HTR-8/SVneo (cell line): ENCODE measurements at places on chromosomes 3 and 15.

GRCh38 chr15:31799715-31800321 is 230.5 kb upstream of the CHRNA7 start:
- DNase-seq: no peak

- no peak for DNase-seq
Measured at GRCh38 chr3:198048445-198048844, 88.4 kb downstream of the LMLN start.

GRCh38 chr15:77038312-77039216 is 32.3 kb downstream of the TSPAN3 start:
- DNase-seq: no peak

DNA sequence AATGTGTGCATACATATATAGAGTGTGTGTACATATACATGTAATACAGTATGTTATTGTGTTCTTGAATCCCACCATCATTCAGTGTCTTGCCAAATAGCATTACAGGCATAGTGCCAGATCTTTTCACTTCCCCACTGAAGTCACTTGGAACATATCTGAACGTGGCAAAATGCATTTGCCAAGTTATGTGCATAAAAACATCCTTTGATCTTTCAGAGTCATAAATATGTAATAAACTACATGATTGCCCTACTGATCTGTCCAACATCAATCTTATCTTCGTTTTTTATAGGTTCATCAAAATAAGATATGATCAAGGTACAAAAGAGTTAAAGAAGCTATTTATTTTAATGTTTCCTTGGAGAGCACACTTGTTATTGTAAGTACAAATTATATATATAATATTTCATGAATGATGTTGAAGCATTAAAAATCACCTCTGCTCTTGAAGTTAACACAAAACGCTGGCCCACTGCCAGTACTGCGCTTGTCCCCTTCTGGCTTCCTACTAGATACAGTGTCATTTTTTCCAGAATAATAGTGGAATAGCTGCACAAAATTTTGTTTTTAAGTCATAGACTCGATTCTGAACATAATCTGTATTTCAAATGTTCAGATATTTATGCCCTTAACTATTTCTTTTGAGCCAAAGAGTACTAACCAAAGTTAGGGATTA is 549.5 kb upstream of the ARRDC4 start:
- no peak for DNase-seq

DNA sequence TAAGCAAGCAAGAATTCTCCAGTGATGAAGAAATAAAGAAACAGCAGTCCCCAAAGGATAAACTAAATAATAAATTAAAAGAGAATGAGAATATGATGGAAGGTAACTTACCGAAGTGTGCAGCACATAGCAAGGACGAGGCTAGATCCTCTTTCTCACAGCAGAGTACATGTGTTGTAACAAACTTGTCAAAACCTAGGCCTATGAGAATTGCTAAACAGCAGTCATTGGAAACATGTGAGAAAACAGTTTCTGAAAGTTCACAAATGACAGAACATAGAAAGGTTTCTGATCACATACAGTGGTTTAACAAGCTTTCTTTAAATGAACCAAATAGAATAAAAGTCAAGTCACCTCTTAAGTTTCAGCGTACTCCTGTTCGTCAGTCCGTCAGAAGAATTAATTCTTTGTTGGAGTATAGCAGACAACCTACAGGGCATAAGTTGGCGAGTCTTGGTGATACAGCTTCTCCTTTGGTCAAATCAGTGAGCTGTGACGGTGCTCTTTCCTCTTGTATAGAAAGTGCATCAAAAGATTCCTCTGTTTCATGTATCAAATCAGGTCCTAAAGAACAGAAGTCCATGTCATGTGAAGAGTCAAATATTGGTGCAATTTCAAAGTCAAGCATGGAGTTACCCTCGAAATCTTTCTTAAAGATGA is 4.5 kb upstream of the SCG5 start:
- no peak for DNase-seq

DNA sequence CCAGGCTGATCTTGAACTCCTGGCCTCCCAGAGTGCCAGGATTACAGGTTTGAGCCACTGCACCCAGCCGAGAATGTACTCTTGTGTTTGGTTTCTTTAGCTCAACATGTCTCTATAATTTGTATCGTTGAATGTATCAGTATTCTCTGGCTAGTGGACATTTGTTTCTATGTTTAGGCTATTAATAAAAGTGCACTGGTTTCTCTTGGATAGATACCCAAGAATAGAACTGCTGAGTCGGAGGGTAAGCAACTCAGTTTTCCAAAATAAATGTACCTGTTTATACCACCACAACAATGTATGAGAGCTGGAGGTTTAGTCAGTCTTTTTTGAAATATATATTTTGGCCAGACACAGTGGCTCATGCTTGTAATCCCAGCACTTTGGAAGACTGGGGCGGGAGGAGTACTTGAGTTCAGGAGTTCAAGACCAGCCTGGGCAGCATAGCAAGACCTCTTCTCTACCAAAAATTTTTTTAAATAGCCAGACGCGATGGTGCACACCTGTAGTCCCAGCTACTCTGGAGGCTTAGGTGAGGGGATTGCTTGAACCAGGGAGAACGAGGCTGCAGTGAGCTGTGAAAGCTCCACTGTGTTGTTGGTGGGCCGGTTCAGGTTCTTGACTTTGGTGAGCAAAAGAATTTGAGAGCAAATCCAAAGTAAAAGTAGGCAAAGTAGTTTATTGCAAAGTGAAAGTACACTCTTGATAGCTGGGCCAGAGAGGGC is 7.7 kb upstream of the IVD start:
- DNase-seq: no peak

DNA sequence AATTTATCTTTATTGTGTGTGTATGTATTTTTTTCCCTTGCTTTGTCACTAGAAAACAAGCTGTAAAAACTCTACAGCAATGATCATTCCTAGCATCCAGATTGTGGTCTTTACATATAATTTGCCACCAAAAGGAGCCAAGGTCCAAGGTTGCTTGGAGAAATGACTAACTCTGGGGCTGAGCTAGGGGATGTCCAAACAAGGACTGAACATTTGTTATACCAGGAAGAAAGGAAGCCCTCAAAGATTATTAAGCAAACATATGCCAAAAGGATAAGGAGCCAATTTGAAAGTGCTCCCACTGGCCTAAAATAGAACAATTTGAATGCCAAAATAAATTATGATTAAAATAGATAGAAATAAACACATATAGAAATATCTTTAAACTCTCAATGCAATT is 293.3 kb downstream of the ZIC1 start:
- no peak for DNase-seq

- DNase-seq: no peak
Measured at GRCh38 chr3:179852142-179852905, 184.4 kb downstream of the PEX5L start.

DNA sequence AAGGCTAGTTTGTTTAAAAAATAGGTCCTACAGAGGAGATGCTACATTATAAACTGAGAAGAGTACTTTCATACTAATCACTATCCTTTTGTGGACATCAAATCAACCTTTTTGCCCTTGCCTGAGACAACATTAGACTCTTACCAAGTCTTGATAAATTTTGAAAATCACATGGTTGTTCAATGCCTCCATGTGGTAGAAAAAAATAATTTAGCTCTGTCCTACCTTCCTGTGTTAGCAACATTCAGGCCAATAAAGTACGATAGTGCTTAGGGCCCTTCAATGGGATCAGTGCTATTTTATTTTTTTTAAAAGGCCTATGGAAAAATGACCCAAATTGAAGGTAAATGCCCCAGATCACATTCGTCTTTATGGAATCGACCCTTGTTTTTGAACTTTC is 5.0 kb upstream of the UBE2E1 start:
- no peak for DNase-seq

DNA sequence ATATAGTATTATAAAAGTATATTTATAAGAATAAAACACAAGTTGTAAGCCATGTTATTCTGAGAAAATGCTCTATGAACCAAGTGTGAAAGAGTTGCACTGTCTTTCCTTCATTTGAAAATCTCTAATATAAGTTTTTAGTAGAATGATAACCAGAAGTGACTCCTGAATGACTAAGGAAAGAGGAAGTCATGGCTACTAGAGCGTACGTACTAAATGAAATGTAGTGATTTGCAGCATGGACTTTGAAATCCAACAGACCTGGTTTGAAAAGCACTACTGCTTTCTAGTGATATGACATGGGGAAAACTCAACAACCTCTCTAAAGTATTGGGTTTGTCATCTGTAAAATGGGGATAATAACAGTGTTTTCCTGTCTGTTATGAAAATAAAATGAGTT is 10.3 kb upstream of the DNAJC13 start:
- no peak for DNase-seq

GRCh38 chr3:88385090-88385489 is 235.3 kb downstream of the C3orf38 start:
- no peak for DNase-seq

GRCh38 chr3:26193558-26193957 is 403.7 kb downstream of the OXSM start:
- DNase-seq: no peak

- DNase-seq: peak; percentile 45
Measured at GRCh38 chr15:91942720-91943394, 89.3 kb downstream of the SLCO3A1 start.

DNA sequence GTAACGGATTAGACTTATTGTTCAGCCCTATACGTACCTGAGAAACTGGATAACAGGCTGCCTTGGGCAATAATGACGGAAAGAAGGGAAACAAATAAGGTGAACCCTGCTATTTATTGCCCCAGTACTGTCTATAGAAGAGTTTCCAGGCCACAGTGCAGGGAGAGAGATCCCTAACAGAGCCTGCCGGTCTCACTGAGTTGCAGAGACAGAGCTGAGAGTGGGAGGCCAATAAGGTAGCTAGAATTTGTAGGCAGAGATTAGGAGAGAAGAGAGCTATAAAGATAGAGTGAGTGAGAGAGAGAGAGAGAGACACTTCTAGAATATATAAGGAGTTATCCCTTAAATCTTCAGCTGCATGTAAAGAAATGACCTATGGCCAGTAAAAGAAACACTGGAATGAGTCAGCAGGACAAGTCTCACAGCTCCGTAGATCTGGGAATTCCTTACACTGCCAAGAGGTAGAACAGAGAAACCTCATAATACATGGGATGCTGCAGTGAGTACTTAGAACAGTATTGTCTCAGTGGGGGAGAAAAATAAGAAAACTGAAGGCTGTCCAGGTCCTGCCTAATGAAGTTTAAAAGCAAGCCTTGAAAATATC is 51.8 kb downstream of the ST3GAL6 start:
- DNase-seq: no peak

- DNase-seq: no peak
Measured at GRCh38 chr15:41853831-41854230, 15.2 kb downstream of the PLA2G4B start.

GRCh38 chr3:45003859-45004258 is 22.2 kb upstream of the CLEC3B start:
- no peak for DNase-seq

- no peak for DNase-seq
Measured at GRCh38 chr3:169305460-169305859, 358.1 kb downstream of the MECOM start.

- DNase-seq: no peak
Measured at GRCh38 chr3:173739726-173740125, 342.2 kb downstream of the NLGN1 start.

- peak; percentile 70 for DNase-seq
Measured at GRCh38 chr3:49813497-49814174, at the start of gene UBA7. Gene UBA7 (minus strand): TSS chr3:49813953. CDS start chr3:49813787, 166 bp downstream.

- no peak for DNase-seq
Measured at GRCh38 chr3:178454726-178455125, 81.5 kb upstream of the KCNMB2 start.

DNA sequence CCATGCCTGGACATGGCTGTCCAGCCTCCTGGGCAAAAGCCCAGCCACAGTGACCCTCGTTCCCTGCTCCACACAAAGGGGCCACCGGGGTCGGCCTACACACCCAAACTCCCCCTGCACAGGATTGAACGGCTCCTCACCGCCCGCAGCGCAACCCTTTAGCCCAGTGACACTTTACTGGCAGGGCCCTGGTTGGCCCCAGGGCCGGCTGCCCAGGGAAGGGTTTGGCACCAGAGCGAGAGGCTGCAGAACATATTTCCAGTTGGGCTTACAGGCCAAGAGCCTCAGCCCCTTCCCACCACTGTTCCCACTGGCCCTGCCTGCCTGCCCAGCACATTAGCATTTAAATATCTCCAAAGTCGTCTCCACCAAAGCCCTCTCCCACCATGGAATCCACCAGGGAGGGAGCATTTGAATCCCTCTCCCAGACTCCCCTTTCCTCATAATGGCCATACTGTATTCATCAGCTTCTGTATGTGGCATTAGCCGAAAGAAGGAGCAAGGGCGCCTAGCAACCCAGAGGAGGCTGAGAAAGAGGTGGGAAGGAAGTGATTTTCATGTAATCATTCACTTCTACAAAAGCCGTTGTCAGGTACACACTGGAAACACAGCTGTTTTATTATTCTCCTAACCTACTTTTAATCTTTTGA is 85.4 kb downstream of the SLC6A11 start:
- no peak for DNase-seq

- no peak for DNase-seq
Measured at GRCh38 chr3:101519685-101520365, 6.8 kb upstream of the SENP7 start.

DNA sequence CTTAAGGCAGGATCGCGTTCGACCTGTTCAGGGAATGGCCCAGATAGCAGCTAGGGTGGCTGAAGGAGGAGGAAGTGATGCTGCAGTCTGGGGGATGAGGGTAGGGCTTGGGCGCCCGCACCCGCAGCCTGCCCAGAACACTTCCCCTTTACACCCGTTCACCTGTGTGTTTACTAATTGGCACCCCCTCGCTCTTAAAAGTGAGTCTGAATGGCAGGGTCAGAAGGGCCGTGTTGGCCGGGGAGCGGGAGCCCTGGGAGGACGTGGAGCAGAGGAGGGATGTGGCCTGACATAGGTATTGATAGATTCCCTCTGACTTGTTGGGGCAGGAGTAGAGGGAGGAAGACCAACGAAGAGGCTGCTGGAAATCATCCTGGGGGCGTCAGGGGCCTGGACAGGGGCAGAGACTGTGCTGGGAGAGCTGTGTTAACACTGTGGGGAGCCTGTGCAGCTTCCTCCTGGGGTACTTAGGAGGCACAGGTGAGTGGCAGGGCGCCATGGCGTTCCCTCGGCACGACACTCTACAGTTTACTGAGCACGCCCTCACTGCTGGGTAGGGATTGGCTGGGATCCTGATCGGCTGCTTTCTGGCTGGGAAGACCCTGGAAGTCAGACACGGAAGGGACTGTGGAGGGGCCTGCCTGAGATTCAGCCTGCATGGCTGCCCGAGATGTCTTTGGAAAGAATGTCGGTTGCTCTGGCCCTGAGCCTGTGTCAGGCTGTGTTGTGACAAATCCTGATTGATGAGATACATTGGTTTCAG is 51.7 kb downstream of the SLC6A6 start:
- no peak for DNase-seq

DNA sequence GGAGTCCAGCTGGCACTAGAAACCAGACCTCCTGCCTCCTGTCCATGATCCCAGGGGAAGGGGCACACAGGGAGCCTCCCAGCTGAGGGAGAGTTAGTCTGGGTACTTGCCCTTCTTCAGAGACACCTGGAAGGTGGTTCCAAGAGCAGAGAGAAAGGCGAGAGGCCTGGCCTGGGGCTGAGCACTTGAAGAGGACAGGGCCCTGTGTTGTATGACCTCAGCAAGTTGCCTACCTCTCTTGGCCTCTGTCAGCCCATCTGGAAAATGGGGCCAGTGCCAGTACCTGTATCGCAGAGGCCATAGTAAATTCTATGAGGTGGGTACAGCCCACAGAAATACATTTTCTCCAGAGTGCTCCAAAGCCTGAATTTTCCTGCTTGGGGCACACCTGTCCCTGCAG is 19.5 kb downstream of the PTH1R start:
- DNase-seq: no peak
